ENCODE measurements at places on chromosomes 16 and 17. TPM values are rescaled to one million over a fixed set of nuclear protein-coding genes. Genes with fewer than 3 reads are reported as not detected.

Gene ASPHD1
- total RNA-seq, result 3.7 TPM

Gene PRCD
- total RNA-seq, result 8.0 TPM

Gene TBX2
- total RNA-seq, result 5.3 TPM

Gene GRB7
- total RNA-seq, result 0.44 TPM

Gene P2RX1
- total RNA-seq, result 2.2 TPM

Gene ADAD2
- total RNA-seq, result 4.4 TPM

Gene KRT32
- not detected for total RNA-seq

Gene RND2
- total RNA-seq, result 0.49 TPM

Gene EPX
- total RNA-seq, result not detected

Gene ZFPM1
- 0.57 TPM for total RNA-seq

Gene CDC42EP4
- total RNA-seq, result 39.9 TPM

Gene TERB1
- 0.68 TPM for total RNA-seq

Gene STAT5A
- total RNA-seq, result 721 TPM

Gene SULT1A2
- 1.4 TPM for total RNA-seq

Gene CTRB1
- not detected for total RNA-seq

Gene TNP2
- not detected for total RNA-seq

Gene KRTAP1-5
- not detected for total RNA-seq

Gene MMP28
- total RNA-seq, result 39.6 TPM

Gene PABPN1L
- total RNA-seq, result not detected

Gene TEKT5
- total RNA-seq, result not detected

Gene TRPV3
- 2.8 TPM for total RNA-seq

Gene EME1
- 1.3 TPM for total RNA-seq

Gene UMOD
- not detected for total RNA-seq

Gene CNTNAP1
- total RNA-seq, result 1.8 TPM

Gene VAC14
- total RNA-seq, result 20.5 TPM

Gene KCNH6
- not detected for total RNA-seq

Gene MYLK3
- 0.22 TPM for total RNA-seq

Gene VASN
- 16.0 TPM for total RNA-seq

Gene PTGES3L
- total RNA-seq, result not detected

Gene SLC2A4
- total RNA-seq, result 5.6 TPM

Gene HOXB5
- 0.33 TPM for total RNA-seq

Gene EPN2
- 39.0 TPM for total RNA-seq

Gene FBXL19
- total RNA-seq, result 6.2 TPM

Gene GOSR2
- total RNA-seq, result 43.7 TPM

Gene KCNJ18
- total RNA-seq, result not detected

Gene AGRP
- total RNA-seq, result not detected

Gene NPIPB13
- total RNA-seq, result 2.4 TPM

Gene CD300LB
- 0.33 TPM for total RNA-seq

Gene CHRNE
- 0.49 TPM for total RNA-seq

Gene HOXB6
- total RNA-seq, result 10.7 TPM

Gene DPEP1
- not detected for total RNA-seq

Gene SLC12A3
- not detected for total RNA-seq

Gene RASD1
- total RNA-seq, result 164 TPM

Gene ACSM2A
- not detected for total RNA-seq

Gene MYL11
- not detected for total RNA-seq

Gene KRTAP4-1
- total RNA-seq, result not detected

Gene KRTAP16-1
- total RNA-seq, result not detected

Gene NDUFAB1
- 46.7 TPM for total RNA-seq

Gene LRRC37A
- 2.4 TPM for total RNA-seq

Gene TBC1D10B
- 16.8 TPM for total RNA-seq

Gene SPNS3
- 1.7 TPM for total RNA-seq

Gene CCL18
- 2.2 TPM for total RNA-seq

Gene GDPD1
- 3.7 TPM for total RNA-seq

Gene METTL16
- total RNA-seq, result 12.6 TPM
